ENCODE measurements at places on chromosomes 4 and X.

- DNase-seq, result no peak
These were observed 1057.0 kb upstream of the SLIT2 start for GRCh38 chr4:19194672-19195071.

DNA sequence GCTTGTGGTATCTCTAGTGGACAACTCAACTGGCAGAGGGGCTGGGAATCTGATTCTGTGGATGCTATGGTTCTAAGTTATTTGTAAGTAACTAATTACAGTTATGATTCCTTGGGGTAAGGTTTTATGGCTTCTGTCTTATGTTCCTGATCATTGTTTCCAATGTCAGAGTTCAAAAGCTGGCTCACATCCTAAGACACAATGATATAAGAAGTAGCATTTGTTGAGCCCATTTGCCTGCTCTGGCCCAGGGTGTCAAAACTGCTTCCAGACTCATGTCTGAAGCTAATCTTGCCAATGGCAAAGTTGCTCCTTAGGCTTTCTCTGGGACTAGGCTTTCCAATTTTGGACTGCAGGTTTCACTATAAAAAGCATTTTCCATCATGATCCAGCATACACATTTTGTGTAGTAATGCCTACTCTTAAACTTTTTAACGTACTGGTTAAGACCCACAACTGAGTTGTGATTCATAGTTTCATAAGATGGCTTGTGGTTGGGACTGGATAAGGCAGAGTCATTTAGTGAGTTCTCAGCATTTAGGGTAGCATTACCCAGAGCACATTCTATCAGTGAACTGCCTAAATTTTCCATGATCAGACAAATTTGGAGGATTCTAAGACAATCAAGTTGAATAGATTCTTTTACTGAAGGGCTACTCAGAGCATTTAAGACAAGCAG lies 50.0 kb downstream of the CCNI start:
- DNase-seq, result no peak

DNA sequence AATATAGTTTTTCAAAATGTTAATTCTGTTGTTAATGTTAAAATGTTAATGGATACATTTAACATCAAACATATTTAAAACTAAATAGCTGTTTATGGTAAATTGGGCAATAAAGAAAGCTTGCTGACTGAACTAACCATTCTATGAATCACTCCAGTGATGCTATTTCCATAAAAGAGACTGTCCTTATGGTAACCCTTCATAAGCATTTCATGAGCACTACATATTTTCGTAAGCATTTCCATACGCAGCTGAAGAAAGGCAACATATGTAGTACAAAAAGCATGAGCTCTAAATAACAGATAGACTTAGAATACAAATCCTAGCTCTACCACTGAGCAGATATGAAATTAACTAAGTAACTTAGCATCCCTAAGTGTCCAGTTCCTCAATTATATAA lies 188.9 kb downstream of the COL25A1 start:
- no peak for DNase-seq

GRCh38 chr4:114187592-114187991 lies 208.1 kb upstream of the ARSJ start:
- no peak for DNase-seq

DNA sequence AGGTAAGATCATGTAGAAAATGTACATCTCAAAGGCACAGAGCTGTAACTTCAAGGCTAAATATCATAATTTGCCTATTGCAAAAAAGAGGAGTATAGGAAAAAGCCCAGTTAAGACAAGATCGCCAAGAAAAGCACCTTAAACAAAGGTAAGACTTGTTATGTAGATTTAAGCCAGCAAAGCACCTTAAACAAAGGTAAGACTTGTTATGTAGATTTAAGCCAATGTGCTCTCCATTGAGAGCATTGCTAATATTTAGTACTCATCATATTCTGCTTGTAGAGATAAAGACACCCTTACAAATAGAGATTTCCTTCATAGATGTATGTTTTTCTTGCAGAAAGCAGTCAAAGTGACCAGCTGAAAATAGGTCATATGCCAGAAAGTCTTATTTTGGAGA lies 115.8 kb downstream of the ADAM29 start:
- DNase-seq, result no peak

GRCh38 chr4:39480902-39481695 lies 22.2 kb downstream of the LIAS start:
- no peak for DNase-seq

DNA sequence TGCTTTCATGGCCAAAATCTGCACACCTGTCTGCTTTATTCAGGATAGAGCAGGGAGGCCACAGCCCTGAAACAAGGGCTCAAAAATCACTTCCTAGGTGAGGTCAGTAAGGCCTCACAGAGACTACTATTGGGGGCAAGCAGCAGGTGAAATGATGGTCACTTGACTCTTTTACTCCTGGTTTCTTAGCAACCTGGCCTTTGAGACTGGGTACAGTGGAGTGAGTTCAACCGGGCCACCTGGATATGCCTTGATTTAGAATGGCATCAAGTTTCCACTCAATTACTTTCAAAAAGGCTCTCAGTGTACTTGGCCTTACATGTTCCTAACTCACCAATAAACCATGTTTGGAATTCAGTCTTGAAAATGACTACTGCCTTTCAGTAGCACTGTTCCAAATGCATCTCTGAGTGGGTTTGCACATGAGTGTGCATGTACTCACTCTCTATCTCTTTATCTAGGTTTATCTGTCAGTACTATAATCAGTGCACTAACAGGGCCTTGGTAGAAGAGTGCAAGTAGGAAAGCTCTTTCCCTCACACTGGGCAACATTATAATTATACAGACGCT lies 388.2 kb downstream of the OPHN1 start:
- no peak for DNase-seq

- peak; percentile 54 for DNase-seq
These were observed 326.7 kb downstream of the MAPK10 start for GRCh38 chr4:86033171-86033570.

DNA sequence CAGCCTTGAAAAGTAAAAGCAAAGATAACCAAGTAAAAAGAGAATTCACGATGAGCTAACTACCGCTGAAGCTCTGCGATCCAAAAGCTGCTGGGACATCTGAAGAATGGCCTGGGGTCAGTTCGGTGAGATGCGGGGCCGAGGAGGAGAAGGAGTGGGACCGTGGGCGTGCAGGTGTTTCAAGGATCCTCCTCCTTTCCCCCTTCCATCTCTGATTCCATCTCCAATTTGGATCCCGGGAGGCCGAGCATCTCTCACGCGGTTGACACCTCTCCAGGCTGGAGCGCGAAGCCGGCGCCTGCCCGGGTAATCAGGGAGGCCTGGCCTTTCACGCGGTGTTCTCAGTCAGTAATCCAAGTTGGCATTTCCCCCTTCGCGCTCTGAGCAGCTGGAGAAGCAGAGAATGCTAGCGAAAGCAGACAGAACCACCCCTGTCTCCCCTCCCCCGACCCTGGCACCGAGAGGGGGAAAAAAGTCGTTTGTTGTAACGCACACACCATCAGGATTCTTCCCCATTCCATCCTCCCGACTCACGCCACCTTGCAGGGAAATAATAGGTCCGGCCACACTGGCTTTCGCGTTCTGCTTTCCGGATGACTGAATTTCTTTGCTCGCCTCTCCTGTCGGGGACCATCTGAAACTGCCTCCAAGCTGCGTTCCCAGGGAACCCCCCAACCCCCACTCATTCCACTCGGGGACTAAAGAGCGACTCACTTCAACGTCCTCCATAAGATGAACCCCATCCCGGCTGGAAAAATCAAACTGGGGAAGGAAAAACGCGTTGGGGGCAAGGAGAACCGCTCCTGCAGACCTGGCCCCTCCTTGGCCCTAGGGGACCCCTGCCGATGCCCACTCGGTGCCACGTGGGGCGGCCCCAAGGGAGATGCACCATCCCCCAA lies 6.5 kb downstream of the NEUROG2 start:
- DNase-seq, result no peak

GRCh38 chr4:159248384-159249178 lies 145.7 kb downstream of the RAPGEF2 start:
- DNase-seq, result no peak

- DNase-seq, result peak; percentile 54
These were observed 119.2 kb downstream of the IRF2 start for GRCh38 chr4:184355111-184355604.

DNA sequence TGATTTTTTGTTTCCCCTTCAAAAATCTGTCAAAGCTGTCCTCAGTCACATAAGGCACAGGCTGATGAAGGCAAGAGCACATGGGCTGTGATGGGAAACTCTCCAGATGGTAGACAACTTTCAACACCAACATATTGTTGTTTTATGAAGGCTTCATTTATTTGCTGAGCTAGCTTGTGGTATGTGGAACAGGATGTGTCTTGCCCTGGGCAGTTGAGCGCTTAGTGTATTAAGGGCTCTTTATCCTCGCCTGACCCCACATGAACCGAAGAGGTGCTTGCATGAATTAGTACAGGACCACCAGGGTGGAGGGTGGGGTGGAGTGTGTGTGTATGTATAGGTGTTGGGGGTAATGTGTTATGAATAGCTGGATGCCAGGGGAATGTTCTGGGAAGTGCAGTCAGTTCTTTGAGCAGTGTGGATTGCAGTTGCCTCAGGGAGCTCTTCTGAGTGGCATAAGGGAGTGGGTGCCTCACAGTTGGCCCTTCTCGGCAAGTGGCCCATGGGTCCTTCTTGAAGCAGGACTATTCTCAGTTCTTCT lies 103.1 kb downstream of the PHEX start:
- DNase-seq, result no peak

DNA sequence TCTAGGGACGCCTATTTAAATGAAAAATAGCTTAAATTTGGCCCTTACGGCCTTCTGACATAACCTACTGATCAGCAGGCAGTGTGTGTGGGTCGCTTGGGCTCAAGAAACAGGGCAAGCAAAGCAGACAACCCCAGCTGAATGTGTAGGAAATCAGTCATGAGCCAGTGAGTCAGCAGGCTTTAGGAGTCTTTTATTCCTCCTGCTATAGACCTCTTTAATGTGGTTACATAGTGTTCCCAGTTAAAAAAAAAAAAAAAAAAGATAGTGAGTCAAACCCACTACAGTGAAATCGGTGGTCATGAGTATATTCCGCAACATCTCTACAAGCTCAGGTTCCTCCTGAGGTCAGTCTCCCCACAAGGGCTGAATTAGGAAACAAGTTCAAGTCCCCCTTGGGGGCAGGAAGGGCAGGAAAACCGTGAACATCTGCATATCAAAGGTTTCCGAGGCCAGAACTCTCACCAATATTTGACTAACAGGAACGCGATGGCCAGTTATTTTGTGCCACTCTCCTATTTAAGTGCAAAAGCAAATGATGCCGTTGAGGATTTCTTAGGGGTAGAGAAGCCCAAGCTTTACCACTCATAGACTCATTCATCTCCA lies 32.7 kb downstream of the ACSL1 start:
- peak; percentile 43 for DNase-seq

DNA sequence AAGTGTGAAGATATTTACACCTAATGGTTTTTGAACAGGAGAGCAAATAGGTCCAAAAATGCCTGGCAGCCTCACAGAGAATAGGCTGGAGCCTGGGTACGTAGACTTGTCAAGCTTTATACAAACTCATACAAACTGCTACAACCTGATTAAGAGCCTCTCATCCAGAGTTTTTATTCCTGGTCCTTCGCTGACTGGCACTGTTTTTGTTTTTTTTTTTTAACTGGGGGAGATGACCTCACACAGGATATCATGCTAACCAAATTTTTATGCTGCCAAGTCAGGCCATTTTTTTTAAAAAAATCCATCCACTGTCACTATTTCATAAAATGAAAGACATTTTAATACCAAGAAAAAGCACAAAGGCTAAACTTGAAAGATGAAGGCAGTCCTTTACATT lies 1.9 kb downstream of the FAM114A1 start:
- no peak for DNase-seq

- DNase-seq, result no peak
These were observed 763.8 kb upstream of the AADAT start for GRCh38 chr4:170853422-170854021.

DNA sequence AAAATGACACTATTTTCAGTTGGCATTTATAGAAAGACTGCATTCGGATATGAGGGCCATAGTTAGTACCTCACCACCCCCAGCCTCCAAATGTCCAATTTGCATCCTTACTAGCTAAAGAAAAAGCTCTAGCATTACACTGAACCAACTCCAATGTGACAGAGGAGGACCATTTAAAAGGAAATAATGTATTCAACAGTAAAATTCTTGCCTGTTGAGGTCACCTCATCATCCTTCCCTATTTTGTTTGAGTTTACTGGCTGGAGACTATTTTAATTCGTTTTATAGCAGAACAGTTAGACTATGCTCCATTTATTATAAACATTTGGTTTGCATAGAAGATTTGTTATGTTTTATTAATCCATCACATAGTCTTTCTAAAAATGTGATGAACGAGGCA lies 88.2 kb upstream of the PPARGC1A start:
- DNase-seq, result no peak

- DNase-seq, result no peak
These were observed 19.4 kb downstream of the MTM1 start for GRCh38 chrX:150587585-150588503.

DNA sequence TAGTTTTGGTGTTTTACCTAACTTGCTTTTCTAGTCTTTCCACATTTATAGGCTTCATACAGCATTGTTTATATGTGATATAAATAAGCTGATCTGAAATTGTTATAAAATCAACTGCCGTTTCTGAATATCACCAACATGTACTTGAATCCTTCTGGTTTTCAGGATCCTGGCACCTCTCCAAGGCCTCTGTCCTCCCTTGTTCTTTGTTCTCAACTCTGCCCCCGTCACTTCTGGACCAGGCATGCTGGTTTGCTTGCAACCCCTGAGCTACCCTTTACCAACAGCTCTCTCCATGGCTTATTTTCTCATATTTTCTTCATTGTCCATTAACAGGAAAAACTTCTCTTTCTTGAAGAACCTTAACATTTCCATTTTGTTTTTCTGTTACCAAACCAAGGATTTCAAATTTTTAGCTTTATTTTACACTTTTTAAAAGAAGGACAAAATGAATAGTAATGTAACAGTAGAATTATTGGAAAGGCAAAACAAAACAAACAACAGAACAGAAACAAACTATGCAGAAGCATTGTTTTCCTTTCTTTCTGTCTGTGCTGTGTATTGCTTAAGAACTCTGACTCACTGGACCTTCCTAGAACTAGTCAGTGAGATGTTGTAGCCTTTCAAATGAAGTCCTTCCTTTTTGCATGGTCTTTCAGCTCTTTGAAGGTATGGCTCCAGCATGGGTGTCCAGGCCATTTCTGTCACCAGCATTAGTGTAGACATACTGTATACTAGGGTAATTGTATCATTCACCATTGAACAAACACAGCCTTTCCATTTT lies 44.8 kb downstream of the BANK1 start:
- DNase-seq, result no peak

- no peak for DNase-seq
These were observed 52.8 kb downstream of the LRBA start for GRCh38 chr4:150962245-150962644.

DNA sequence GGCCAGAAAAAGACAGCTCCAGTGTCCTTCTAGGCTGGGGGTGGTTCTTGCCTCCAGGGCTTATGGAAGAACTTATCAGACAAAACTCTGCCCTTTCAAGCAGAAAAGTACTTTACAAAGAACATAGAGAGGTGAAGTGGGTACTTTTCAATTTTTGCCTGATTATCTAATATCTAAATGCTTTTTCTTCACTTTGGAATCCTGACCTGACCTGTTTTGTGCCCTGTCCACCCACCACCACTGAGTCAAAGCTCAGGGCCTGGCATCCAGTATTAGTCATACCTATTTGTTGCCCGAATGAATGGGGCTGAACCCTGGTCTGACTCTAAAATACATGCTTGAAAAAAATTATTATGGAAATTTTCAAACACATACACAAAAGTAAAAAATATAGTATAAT lies 37.2 kb downstream of the RTL9 start:
- no peak for DNase-seq

GRCh38 chr4:173280998-173281397 lies 53.2 kb downstream of the HMGB2 start:
- no peak for DNase-seq

All from KG1 (cell line).